ENCODE measurements at places on chromosomes 5 and 9.

GRCh38 chr5:96203761-96204160 is 229.3 kb downstream of the PCSK1 start:
- DNase-seq: no peak

GRCh38 chr9:982394-983230 is 6.2 kb downstream of the DMRT3 start:
- no peak for DNase-seq

GRCh38 chr5:1325191-1325741 is 19.6 kb downstream of the CLPTM1L start:
- DNase-seq: no peak

GRCh38 chr5:54876-55569 is 36.9 kb upstream of the PLEKHG4B start:
- DNase-seq: no peak

GRCh38 chr5:163653526-163653925 is 148.1 kb downstream of the MAT2B start:
- no peak for DNase-seq

DNA sequence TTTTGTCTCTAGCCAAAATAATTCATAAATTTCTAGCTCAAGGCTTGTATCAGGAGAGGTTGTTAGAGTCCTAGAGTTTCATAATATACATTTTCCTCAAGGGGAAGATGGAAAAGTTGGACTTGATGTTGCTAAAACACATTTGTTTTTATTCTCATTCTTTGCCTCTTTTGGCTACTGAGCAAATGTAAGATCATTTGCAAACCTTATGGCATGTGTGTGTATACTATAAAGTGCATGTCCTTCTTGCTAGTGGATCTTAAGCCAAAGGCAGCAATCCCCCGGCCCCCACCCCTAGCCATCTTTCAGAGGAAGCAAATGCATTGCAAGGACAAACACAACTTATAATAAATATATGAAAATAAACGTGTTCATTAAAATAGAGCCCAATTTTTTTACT is 43.0 kb downstream of the ADAMTSL1 start:
- DNase-seq: no peak

- no peak for DNase-seq
Observed at GRCh38 chr5:139593716-139594319, 32.7 kb downstream of the UBE2D2 start.

- no peak for DNase-seq
Observed at GRCh38 chr5:38284384-38284783, 26.0 kb downstream of the EGFLAM start.

- DNase-seq: no peak
Observed at GRCh38 chr9:69175486-69175885, 1.4 kb downstream of the TJP2 start.

- no peak for DNase-seq
Observed at GRCh38 chr5:114700823-114701222, 339.0 kb downstream of the KCNN2 start.

GRCh38 chr5:86625148-86625547 is 7.4 kb downstream of the COX7C start:
- no peak for DNase-seq

All from NCI-H2081 treated with DMSO at 0.1 percent for 48 hours (cell line).